ENCODE measurements at places on chromosomes 13 and 19.
A peak's percentile ranks its signal among the peaks of the same experiment; 100 is the strongest.

DNA sequence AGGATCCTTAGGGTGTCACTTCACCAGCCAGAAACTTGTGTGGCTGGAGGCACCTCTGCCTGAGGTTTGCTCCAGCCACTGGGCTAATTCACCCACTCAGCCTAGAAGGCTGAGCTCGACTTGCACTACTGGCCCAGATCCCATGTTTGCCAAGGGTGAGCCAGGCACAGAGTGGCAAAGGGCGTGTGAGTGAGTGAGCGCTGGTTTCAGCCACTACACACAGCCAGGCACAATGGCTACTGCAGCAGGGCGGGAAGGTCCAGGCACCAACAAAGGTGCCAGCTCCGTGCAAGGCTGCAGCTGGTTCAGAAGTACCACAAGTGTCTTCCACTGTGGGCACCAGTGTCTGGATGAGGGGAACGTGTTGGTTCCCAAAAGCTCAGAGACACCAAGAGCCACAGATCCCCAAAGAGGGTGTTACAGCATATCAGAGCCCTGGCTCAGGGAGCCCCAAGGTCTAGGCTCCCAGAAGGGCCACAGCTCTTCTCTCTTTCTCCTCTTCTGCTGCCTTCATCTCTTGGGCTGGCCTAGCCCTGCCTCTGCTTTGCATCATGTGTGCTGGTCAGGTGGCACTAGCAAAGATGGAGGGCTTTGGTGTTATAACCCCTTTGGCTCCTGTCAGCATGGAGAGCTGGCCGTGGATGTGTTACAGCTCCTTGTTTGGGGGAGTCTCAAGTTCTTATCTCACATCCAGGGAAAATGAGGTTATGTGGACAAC, 736.3 kb upstream of the KLHL1 start:
- no peak for DNase-seq

- DNase-seq: no peak
These were observed 86.1 kb downstream of the FRY start for GRCh38 chr13:32117701-32118100.

DNA sequence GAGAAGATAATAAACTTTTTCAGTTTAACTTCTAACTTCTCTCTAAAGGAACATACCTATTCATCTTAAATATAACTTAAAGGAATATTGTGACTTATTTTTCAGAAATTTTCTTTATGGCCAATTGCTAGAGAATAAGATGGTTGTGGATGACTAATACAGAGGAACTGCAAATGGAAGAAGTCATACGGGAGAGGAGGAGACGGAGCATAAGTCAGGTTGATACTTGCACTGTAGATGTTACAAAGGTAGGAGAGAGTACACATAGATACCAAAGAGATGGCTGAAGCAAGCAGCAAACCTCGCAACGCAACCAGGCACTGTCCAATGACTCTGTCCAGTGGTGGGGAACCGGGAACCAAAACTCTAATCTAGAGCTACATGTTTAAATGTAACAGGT, 963.4 kb downstream of the PCDH9 start:
- no peak for DNase-seq

DNA sequence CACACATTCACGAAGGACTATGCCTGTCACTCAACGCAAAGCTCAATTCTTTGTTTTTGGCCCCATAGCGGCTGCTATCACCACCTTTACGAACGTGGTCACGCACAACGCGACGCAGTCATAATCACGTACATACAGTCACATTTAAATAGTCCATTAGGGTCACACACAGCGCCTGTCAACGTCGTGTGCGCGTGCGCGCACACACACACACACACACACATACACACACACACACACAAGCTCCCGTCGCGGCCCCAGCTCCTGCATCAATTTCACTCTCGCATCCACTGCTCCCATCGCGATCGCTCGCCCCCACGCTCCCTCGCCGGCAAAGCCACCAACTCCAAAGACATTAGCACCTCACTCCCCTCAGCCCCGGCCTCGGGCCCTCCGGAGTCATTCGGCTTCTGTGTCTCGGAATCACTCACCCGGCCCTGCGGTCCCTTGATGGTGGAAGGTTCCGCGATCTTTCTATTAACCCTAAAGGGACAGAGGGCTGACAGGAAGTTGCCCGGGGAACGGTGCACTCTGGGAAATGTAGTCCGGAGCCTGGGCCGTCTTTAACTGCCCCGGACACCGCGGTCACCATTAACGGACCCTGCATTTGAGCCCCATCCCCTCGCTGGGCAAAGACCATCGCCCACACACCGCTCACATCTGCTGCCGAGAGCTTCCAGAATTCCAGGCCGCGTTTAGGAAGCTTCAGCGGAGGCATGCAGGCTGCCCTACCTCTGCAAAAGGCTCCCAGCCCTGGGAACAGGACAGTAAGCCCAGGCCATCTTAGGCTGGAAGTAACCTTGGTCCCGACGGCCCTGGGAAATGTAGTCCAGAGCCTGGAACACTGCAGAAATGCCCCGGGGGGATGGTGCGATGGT, at the start of gene ZNF790:
Gene ZNF790 (minus strand): TSS at position 482 of the 878 bp plus-strand sequence. CDS start 12,768 bp downstream, outside the sequence.
- peak; percentile 44 for DNase-seq

- no peak for DNase-seq
These were observed 21.8 kb downstream of the DCAF15 start for GRCh38 chr19:13974073-13974472.

- peak; percentile 3 for DNase-seq
These were observed 33.8 kb downstream of the COL4A2 start for GRCh38 chr13:110340812-110341444.

- DNase-seq: no peak
These were observed 372.7 kb downstream of the ENOX1 start for GRCh38 chr13:43414111-43414510.

DNA sequence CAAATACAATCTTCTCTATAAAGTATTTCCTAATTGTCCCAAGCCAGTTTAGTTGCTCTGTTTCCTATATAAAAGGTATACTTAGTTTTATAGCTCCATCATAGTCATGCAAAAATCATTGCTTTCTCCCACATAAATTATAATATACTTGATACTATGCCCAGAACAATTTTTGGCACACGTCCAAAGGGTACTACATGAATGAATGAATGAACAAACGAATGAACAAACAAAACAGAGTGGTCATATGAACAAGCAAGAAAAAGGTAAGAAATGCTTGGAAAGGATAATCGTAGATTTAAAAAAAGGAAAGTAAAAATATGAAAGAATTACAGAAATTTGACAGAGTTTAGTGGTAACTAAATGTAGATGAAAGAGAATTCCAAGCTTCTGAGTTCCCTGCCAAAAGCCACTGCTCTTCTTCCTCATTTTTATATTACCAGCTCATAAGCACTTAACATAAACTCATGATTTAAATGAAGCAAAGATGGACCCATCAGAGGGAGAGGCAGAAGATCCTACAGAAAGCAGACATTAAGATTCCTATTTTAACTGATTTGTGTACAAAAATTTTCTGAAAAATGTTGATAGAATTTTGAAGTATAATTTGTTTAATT, 123.2 kb downstream of the ENOX1 start:
- no peak for DNase-seq

- DNase-seq: no peak
These were observed 3.2 kb upstream of the ZNF235 start for GRCh38 chr19:44308011-44308410.

DNA sequence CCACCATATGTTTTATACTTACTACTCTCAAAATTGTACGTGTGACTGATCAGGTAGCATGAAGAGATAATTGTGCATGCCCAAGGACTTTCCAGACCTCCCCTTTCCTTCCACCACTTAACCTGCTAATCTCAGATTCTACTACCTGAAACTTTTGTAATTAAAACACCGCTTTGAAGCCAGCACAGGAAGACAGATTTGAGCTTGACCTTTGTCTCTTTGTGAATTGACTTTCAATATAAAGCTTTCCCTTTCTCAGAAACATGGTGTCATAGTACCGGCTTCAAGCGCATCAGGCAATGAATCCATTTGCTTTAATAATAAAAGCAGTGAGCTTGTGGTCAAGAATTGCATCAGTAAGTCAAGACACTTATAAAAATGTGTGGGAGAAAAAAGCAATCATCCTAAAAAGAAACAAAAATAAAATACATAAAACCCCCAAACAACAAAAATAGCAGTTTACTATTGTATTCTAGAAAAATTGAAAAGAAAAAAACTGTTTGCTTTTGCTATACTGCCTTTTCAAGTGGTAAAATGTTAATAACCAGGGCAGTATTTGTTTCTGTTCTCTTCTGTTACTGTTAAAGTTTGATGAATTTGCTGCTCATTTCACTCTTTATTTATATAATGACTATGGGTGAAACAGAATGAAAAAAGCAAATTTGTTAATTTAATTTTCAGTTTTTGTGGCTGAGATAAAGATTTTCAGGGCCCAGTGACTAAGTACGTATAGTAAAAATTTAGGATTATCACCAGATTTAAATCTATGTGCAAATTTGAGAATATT, 2075.3 kb downstream of the PCDH9 start:
- DNase-seq: no peak

GRCh38 chr13:97460004-97460775, 26.2 kb downstream of the RAP2A start:
- no peak for DNase-seq

DNA sequence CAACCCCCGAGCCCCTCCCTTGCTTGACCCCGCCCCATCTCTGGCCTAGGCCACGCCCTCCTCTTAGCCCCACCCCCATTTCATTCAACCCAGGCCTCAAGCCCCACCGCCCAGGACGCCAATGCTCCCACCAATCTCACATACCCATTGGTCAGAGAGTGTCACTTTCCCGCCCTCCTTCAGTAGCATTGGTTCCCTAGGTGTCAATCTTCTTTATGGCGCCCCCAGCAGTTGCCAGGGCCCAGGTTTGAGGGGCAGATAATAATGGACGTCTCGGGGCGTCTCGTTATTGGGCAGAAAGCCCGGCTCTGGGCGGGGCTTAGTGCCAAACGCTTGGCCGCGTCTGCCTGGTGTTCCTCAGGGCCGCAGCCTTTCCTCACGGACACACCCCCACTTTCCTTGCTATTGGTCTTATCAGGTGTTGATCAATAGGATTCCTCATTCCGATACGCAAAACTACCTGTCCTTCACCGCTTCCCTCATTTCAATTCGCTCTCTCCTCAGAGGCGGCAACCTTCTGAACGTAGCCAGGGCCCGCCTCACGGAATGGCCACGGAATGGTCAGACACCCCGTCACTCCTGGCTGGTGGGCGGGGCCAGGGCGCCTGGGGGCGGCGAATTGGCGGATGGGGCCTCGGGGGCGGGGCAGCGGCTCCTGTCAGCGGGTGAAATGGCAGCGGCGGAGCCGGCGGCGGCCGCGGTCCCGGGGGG, at the start of gene EVI5L:
Gene EVI5L (plus strand): TSS at position 658 of the 711 bp plus-strand sequence. CDS start 16,325 bp downstream, outside the sequence.
- peak; percentile 98 for DNase-seq

DNA sequence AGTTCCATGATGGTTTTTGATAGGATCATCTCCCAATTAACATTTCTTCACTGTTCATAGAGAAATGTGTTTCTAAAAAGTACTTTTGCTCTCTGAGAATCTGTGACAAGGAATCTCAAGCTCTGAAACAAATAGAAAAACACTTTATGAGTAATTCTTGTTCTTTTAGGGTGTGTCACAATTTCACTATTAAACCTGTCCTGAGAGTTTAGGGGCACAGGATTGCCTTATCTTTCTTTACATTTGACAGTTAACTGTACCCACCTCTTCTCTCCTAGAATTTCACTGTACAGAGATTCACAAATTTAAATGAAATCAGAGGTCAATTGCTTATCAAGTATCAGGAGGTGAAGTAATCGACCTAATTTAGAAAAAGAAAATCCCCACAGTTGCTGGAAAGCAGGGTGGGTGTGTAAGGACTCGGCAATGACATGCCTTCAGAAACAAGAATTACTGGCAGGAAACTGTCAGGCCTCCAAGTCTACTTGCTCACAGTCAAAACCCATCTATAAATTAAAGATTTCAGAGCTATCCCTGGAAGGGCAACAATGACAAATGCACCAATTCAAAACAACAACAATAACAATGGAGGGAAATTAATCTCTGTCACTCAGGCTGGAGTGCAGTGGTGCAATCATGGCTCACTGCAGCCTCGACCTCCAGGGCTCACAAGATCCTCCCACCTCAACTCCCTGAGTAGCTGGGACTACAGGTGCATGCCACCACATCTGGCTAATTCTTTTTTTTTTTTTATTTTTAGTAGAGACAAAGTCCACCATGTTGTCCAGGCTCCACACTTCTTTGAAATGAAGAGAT, 250.2 kb downstream of the ABCC4 start:
- DNase-seq: no peak

DNA sequence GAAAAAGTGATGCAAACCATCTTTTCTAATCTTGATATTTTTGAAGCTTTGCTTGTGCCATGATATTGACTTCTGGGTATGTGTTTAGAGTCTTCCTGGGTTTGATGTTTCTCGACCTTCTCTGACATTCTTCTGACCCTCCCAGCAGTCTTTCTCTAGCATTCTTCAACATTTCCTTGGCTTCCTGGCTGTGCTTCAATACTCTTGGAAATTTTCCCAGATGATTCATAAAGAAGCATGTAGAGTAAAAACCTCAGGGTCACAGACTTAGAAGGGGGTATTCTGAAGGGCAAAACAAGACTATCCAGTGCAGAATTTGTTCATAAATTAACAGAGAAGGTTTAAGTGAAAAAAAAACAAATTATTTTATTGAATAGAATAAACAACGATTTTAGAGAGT, 946.3 kb upstream of the PCDH9 start:
- no peak for DNase-seq

GRCh38 chr13:42110410-42111155, 62.1 kb downstream of the DGKH start:
- no peak for DNase-seq

DNA sequence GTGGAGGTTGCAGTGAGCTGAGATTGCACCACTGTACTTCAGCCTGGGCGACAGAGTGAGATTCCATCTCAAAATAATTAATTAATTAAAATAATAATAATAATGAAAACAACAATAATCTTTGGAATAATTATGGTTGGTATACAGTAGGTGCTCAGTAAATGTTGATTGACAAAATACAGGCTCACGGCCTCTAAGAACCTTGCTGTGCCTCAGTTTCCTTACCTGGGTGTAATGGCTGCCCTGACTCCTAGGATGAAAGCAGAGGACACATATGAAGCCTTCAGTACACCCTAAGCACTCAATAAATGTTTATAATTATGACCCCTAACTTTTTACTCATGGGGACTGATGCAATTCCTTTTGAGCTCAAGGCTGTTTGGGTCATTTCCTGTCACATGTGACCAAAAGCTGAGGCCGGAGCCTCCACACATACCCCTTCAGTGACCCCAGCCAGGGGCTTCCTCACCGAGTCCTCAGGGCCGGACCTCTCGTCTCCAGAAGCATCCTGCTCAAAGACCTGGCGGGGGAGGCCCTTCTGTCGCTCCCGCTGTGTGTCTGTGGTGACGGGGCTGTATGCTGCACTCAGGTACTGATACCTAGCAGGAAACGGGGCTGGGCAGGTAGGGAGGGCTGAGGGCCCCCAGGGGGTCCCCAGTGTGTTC, 10.5 kb downstream of the DOCK6 start:
- no peak for DNase-seq

- no peak for DNase-seq
These were observed 18.3 kb downstream of the ARID3A start for GRCh38 chr19:944171-944567.

GRCh38 chr13:106513025-106513983, 22.2 kb downstream of the EFNB2 start:
- DNase-seq: no peak

- no peak for DNase-seq
These were observed 30.1 kb upstream of the OBI1 start for GRCh38 chr13:78689011-78689410.

GRCh38 chr13:110971486-110971885, 56.6 kb upstream of the ANKRD10 start:
- no peak for DNase-seq

GRCh38 chr19:3743486-3743885, 18.0 kb downstream of the APBA3 start:
- no peak for DNase-seq

GRCh38 chr13:37023871-37024270, 23.3 kb downstream of the EXOSC8 start:
- DNase-seq: no peak

- DNase-seq: no peak
These were observed 82.1 kb downstream of the WDFY2 start for GRCh38 chr13:51666374-51666773.
